Midbrain (tissue), 1 donor: ENCODE measurements at places on chromosomes 12 and 14.

DNA sequence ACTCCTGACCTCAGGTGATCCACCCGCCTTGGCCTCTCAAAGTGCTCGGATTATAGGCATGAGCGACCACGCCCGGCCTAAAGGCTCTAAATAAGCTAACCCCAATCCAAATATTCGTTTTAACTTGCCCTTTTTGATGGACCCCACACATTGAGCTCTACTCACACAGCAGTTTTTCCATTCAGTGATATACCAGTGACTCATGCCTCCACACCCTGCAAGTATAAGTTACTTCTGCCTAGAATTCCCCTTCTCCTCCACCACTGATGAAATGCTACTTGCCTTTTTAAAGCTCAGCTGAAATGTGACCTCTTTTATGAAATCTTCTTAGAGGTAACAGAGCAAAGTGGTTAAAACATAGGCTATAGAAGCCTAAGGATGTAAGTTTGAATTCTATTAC, 68.8 kb downstream of the EXOC5 start:
- no peak for DNase-seq

GRCh38 chr14:63288853-63289252, 29.9 kb downstream of the GPHB5 start:
- DNase-seq = no peak

DNA sequence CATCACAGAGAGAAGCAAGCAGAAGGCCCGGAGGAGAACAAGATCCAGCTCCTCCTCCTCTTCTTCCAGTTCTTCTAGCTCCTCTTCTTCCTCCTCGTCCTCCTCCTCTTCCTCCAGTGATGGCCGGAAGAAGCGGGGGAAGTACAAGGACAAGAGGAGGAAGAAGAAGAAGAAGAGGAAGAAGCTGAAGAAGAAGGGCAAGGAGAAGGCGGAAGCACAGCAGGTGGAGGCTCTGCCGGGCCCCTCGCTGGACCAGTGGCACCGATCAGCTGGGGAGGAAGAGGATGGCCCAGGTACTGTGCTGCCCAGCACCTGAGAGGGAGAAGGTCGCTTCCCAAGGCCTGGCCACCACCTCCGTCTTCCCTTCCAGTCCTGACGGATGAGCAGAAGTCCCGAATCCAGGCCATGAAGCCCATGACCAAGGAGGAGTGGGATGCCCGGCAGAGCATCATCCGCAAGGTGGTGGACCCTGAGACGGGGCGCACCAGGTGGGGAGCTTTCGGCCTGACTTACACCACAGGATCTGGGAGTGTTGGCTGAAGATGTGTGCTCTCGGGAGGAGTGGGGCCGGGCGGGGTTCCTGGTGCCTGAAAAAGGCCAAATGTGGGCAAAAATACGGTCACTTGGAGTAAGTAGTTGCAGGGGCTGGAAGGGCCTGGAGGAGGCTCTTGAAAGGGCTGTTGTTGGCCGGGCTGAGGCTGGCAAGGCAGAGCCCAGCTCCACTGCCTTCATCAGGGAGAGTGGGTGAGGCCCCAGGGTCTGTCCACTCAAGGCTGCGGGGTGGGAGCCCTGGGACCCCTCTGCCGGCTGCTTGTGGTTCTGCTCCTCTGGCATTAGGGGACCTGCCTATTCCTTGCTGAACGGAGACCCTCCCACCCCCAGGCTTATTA, 1.4 kb downstream of the ARL6IP4 start:
- no peak for DNase-seq

- DNase-seq = peak; percentile 26
Measured at GRCh38 chr12:2944401-2945047, 14.7 kb upstream of the TEAD4 start.

GRCh38 chr14:24674204-24674970, 40.4 kb upstream of the GZMB start:
- no peak for DNase-seq

DNA sequence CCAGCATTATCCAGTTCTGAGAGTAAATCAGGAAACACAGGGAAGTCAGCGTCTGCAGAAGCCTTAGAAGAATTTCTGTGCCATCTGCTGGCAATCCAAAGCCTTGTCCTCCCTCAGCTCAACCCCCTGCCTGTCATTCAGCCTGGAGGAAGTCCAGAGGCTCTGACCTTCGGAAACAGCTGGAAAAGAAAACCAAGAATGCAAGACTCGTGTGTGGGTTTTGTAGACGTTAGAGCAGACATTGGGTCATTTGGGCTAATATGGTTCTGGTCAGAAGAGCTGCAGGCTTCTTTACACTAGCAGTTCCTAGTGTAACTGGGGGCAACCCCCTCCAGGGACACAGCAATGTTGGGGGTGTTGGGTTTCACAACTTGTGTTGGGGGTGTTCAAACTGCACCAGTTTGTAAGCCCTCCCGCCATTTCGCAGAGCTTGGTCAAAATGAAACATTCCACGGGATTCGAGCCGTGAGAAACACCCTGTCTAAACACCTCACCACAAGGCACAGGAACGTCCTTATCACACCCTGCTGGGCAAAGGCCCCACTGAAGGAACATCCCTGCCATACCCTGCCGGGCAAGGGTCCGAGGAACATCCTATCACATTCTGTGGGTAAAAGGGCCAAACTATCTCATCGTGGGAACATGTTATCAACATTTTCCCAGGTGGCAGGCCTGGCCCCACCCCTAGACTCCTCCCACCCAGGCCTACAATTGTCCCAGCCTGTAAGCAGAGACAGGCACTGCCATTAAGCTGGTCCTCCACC, 21.0 kb upstream of the SERPINA4 start:
- no peak for DNase-seq

DNA sequence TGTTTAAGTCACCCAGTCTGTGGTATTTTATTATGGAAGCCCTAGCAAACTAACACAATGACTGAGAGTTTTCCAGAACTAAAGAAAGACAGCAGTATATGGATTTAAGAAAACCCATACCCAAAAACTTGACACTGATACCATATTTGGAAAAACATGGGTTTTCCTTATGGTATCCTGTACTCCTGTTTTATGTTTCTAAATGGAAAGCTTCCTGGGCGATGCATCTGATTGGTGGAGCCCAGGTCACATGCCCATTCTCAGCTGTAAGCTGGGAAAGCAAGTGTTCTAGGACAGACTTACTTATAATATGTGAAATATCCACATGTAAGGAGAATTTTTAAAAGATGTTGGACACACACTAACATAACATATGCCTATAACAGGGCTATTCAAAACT, 4.5 kb upstream of the RNASE4 start:
- peak; percentile 32 for DNase-seq

GRCh38 chr12:89706986-89707702, 1.5 kb downstream of the ATP2B1 start:
- peak; percentile 23 for DNase-seq

GRCh38 chr12:93757792-93758694, 80.9 kb downstream of the CRADD start:
- no peak for DNase-seq
